ENCODE measurements at places on chromosomes 1 and 21. TPM values are rescaled to one million over a fixed set of nuclear protein-coding genes. Genes with fewer than 3 reads are reported as not detected.
A peak's percentile ranks its signal among the peaks of the same experiment; 100 is the strongest.

GRCh38 chr1:28147264-28148094 is 29.0 kb downstream of the PTAFR start:
- no peak for DNase-seq

DNA sequence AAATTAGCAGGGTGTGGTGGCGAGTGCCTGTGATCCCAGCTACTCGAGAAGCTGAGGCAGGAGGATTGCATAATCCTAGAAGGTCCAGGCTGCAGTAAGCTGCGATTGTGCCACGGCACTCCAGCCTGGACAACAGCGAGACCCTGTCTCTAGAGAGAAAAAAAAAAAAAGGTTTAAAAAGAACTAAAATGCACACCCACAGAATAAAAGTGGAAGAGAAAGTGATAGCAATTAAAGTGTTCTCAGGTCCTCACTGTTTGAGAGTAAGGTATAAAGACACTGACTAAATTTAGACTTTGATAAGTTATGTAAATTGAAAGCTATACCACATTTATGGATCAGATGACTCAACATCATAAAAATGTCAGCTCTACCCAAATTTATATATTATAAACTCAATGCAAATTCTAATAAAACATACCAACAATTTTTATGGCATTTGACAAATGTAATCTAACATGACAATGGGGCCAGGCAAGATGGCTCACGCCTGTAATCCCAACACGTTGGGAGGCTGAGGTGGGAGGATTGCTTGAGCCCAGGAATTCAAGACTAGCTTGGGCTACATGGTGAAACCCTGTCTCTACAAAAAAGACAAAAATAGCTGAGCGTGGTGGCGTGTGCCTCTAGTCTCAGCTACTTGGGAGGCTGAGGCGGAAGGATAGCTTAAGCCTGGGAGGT is 11.8 kb downstream of the ZBTB17 start:
- no peak for DNase-seq

GRCh38 chr1:62870148-62870547 is 86.2 kb downstream of the ATG4C start:
- DNase-seq = no peak

- DNase-seq = no peak
Measured at GRCh38 chr1:36279110-36279788, 26.9 kb upstream of the SH3D21 start.

- DNase-seq = peak; percentile 4
Measured at GRCh38 chr1:95287081-95287480, 53.1 kb downstream of the RWDD3 start.

DNA sequence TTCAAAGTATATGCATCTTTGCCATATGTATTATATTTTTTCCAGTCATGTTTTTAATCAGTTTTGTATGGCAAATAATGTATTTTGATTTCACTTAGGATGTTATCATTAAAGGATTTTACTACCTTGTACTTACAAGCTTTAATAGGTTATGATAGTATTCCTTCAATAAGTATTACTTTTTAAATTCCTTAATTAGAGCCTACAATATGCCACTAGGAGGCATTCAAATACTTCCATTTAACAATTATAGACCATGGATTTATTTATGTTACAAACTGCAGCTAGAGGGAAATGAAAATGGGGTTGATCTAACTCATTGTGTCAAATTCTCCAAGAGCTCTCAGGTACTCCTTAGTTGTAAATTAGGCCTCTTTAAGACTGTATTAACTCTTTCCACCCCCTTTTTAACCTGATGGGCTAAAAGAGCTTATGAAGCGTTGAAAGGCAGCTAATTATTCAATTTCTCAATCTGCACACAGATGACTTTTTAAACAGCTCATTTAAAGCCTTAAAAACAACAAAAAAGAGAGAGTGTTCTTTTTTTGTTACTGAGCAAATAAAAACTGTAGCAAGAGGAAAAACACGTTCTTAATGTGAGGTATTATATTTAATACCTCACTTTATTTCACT is 156.2 kb downstream of the DENND1B start:
- peak; percentile 50 for DNase-seq

DNA sequence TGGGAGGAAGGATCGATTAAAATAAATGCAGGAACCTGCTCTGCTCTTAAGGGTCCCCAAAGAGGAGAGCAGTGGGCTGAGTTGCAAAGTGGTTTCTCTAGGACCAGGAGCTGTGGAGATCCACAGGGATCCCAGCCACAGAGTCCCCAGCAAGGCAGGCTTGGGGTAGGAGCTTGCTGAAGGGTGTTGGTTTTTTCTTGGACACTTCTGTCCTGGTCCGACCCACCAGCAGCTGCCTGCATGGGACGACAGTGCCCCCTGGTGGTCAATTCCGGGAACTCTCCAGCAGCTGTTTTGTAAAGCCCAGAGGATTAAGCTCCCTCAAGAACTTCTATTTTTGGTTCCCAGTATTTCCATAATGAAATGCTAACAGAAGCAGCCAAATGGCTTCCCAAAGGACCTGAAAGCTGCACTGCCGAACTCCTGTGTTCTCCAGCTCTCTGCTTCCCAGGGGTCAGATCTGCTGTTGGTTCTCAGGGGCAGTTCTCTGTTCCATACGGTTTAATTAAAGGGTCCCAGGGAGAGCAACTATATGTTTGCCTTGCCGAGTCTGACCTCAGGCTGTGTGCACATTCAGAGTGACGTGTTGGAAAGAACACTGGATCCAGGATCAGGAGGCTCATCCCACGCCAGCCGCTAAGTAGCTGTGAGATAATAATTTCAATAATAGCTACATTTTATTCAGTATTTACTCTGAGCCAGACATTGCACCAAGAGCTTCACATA is 23.2 kb downstream of the NENF start:
- DNase-seq = peak; percentile 68

- no peak for DNase-seq
Measured at GRCh38 chr1:10489291-10490055, 14.7 kb downstream of the PEX14 start.

DNA sequence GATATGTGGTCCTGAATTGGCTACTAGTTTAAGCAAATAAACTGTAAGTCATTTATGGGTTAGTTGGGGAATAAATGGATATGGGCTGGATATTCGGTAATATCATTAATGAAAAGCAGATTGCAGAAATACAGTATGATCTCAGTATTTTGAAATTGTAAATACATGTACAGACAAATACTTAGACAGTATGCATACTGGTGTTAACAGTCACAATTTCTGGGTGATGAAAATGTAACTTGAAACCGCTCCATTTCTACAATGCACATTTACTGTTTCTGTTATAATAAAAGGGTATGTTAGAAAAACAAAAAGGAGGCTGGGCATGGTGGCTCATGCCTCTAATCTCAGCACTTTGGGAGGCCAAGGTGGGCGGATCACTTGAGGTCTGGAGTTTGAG is 28.0 kb downstream of the BLZF1 start:
- DNase-seq = no peak

- peak; percentile 91 for DNase-seq
Measured at GRCh38 chr1:148334339-148335130, 148.6 kb downstream of the PPIAL4G start.

DNA sequence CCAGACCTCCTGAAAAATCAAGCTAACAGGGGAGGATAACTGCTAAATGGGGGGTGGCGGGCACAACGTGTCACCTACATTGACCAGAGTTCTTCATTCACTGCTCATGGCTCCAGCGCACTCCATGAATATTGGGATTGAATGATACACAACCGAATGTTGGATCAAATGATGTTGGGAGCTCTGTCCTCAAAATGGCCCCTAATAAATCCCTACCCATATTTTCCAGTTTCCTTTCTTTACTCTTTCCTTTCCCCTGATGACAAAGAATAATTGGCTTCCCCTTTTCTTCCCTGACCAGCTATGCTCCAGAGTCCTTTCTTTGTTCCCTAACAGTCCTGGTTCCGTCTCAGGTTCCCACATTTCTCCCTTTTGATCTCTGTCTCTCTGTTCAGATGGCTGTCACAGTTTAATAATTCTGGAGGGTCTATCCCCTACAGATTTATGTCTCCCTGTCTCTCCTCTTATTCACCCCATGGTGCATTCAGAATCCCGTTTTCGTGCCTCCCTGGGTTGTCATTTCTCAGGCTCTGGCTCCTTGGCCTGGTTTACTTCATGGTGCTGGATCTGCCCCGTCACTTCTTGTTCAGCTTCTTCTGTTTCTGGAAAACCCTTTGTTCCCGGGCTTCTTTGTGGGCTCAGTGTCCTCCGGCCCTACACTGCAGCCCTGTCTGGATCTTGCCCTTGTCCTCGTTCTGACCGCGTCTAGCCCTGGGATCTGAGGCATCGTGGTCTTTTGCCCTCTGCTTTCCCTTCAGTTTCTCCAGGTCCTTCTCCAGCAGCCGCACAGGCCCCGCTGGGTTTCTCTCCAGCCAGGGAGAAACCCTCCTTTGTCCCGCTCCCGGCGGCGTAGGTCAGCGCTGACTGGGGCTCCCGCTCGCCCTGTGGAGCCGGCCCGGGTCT is 78.3 kb downstream of the NDUFS5 start:
- peak; percentile 64 for DNase-seq

- no peak for DNase-seq
Measured at GRCh38 chr1:24138476-24139221, 4.3 kb downstream of the IL22RA1 start.

DNA sequence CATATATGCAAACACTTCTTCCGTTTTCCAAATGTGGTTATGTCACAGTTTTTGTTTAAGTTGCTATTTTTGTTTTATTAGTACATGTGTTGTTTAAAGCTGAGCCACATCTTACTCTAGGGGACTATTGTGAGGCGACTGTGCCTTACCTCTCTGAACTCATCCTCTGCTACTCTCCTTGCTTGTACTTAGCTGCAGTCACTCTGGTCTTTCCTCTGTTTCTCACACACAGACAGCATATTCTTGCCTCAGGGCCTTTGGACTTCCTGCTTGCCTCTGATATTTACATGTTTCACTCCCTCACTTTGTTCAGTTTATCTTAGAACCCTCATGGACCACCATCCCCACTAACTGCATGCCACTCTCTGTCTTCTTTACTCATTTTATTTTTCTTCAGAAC is 101.1 kb downstream of the MACF1 start:
- peak; percentile 13 for DNase-seq

DNA sequence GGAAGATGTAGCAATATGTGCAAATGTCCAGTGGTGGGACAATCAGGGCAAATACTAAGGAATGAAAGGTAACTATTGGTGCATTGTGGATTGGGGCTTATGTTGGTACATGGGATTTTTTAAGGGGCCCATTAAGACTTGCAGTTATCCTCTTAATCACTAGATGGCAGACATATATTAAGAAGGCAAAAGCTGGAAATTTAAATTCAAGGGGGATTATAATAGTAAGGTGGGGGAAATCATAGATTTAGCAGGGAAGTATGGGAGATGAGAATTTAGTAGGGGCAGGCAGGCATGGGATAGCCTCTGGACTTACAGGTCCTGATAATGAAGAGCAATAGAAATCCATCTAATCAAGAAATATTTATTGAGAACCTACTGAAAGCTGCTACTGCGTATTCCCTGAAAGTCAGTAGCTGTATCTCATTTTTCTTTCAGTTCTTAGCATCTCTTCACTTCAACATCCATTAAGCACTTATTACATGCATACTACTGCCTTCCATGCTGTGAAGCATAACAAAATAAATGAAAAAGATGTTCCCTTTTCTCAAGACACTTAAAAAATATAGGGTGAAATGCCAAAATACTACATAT is 251.8 kb downstream of the CRB1 start:
- DNase-seq = peak; percentile 12

DNA sequence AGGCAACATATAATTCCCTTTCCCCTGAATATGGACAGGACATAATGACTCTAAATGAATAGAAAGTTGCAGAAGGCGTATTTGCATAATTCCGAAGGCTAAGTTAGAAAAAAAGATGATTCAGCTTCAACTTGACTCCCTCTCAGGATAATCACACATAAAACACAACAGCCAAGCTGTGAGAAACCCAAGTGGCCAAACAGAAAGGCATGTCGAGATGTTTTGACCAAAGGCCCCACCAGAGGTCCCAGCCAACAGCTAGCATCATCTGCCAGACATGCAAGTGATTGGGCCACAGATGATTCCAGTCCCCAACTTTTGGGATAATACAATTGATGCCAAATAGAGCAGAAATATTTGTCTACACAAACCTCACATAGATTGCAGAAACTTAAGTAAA is 444.9 kb downstream of the LTN1 start:
- no peak for DNase-seq

- DNase-seq = no peak
Measured at GRCh38 chr1:116352349-116352813, 20.7 kb upstream of the ATP1A1 start.

- no peak for DNase-seq
Measured at GRCh38 chr1:117565745-117566455, 39.9 kb upstream of the TENT5C start.

- DNase-seq = peak; percentile 16
Measured at GRCh38 chr1:112544751-112545150, 36.0 kb downstream of the WNT2B start.

DNA sequence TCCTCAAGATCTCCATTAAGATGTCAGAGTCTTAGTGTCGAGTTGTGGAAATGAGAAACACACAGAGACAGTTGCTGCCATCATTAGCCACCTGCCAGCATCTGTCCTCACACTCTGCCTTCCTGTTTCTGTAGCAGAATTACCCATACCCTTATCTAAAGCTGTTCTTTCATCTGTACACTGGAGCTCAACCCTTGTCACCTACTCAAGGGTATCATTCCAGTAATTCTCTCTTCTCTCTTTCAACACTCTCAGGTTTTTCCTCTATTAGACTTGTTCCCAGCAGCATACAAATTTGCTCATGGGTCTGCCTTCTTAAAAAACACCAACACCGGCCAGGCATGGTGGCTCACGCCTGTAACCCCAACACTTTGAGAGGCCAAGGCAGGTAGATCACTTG is 27.4 kb upstream of the RNF2 start:
- no peak for DNase-seq

GRCh38 chr1:119917304-119918055 is 21.2 kb upstream of the ADAM30 start:
- no peak for DNase-seq

GRCh38 chr1:200178340-200178739 is 150.8 kb downstream of the NR5A2 start:
- no peak for DNase-seq

- DNase-seq = no peak
Measured at GRCh38 chr1:223007935-223008334, 135.1 kb downstream of the TLR5 start.

GRCh38 chr1:101262060-101262459 is 25.2 kb downstream of the S1PR1 start:
- DNase-seq = no peak

GUCA2B gene
- total RNA-seq = not detected

TMEM183A gene
- total RNA-seq = 84.6 TPM

MOB3C gene
- 10.3 TPM for total RNA-seq

FAM151A gene
- total RNA-seq = not detected

MROH9 gene
- not detected for total RNA-seq

PINK1 gene
- total RNA-seq = 151 TPM

SARS1 gene
- total RNA-seq = 110 TPM

NUP210L gene
- total RNA-seq = not detected

LAMB3 gene
- 31.5 TPM for total RNA-seq

Measured in M059J (cell line).